ENCODE measurements at places on chromosomes 11 and 22.

GRCh38 chr11:110818032-110818687 lies 105.9 kb upstream of the ARHGAP20 start:
- no peak overlapping the region for H3K4me3 ChIP-seq
- H3K27ac ChIP-seq, result no peak overlapping the region
- DNase-seq, result no peak

- H3K36me3 ChIP-seq, result no peaks in the 10 kb centered on the region
- H3K27ac ChIP-seq, result no peak overlapping the region
- H3K27me3 ChIP-seq, result no peaks in the 10 kb centered on the region
Measured at GRCh38 chr11:75425422-75425821, 7.6 kb downstream of the KLHL35 start.

DNA sequence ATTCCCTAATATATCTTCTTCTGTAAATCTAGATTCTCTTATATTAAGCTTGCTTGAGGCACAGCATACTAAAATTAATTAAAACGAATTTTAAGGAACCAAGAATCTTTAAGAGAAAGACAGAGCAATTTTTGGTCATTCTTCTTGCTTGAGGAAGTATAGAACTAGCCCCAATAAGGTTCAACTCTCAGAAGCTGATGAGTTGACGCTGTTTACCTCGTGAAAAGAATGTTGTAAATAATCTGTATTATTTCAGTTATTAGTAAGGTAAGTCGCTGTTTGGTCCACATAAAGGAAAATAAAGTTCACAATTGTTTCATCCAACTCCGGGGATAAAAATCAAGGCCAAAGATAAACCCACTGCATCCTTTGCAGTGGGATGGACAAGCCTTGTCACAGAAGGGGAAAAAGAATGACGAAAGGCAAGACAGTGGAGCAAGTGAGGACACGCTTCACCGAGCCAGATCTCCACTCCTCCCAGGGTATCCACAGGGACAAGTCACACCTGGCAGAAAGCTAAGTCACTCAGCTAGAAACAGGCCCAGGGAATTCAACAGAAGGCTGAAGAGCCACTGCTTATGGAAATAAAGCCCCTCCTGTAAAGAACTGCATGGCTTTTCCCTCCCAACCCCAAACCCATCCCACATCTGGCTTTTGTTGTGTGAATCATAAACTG lies 752 bp downstream of the POU2AF1 start:
- no peaks in the 10 kb centered on the region for H3K36me3 ChIP-seq
- no peaks in the 10 kb centered on the region for H3K4me1 ChIP-seq
- no peak for DNase-seq
- no peak overlapping the region for H3K4me3 ChIP-seq
- no peak overlapping the region for H3K27ac ChIP-seq

DNA sequence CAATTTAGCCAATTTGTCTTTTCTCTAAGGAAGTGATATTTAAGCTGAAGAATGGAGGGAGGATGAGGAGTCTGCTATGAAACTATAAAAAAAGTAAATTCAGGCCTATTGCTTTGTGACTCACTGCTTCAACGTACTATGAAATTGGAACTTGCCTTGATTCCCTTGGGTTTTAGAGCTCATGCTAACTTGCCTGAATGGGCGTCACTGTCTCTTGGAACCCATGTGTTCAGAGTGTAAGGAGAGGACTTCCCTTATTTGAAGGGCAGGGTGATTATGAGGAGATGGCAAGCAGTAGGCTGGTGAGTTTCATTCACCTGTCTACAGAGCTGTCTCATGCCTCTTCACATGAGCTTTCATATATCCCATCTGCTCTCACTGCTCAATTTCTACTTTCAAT lies 28.7 kb upstream of the WT1 start:
- no peaks in the 10 kb centered on the region for H3K4me1 ChIP-seq
- no peaks in the 10 kb centered on the region for H3K36me3 ChIP-seq
- no peak for DNase-seq
- H3K27me3 ChIP-seq, result no peaks in the 10 kb centered on the region

- H3K27ac ChIP-seq, result no peak overlapping the region
- H3K36me3 ChIP-seq, result no peaks in the 10 kb centered on the region
- H3K27me3 ChIP-seq, result no peaks in the 10 kb centered on the region
- H3K4me1 ChIP-seq, result no peaks in the 10 kb centered on the region
Measured at GRCh38 chr11:129234978-129235377, 42.9 kb upstream of the ARHGAP32 start.

Data from right lobe of liver (tissue), 6 donors.